ENCODE measurements at places on chromosomes 5 and 9.

GRCh38 chr9:89805571-89806292 is 200.9 kb downstream of the GADD45G start:
- no peak for DNase-seq

DNA sequence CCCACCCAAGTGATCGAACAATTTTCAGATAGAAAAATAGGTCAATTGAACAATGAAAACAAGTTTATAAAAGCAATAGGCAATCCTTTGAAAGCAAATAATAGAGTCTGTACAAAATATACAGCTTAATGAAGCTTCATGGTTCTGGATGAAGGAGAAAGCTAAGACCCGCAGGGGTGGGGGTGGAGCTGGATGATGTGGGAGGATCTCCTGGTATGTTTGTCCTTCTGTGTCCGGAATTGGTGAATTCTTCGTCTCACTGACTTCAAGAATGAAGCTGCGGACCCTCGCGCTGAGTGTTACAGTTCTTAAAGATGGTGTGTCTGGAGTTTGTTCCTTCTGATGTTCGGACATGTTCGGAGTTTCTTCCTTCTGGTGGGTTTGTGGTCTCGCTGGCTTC is 149.9 kb downstream of the NXNL2 start:
- DNase-seq = no peak

DNA sequence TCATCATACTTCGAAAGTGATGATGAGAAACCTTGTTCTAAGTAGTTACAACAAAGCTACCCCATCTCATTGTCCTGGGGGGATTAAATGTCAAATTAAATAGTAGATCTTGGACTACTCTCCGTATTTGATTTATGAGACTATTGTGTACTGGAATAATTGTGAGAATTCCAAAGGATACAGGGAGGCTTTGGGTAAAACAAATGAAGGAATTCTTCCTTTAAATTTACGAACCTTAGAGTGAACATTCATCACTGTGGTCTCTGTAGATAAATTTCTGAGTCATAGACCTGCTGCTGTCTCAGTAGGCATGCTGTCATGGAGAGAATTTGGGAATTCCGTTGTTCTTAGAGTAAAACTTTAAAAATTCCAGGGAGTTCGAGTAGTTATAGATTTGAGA is 836.2 kb downstream of the DNAH5 start:
- DNase-seq = no peak

GRCh38 chr9:71662082-71662481 is 106.2 kb downstream of the CEMIP2 start:
- no peak for DNase-seq

GRCh38 chr5:173554038-173554955 is 62.2 kb downstream of the BOD1 start:
- no peak for DNase-seq

DNA sequence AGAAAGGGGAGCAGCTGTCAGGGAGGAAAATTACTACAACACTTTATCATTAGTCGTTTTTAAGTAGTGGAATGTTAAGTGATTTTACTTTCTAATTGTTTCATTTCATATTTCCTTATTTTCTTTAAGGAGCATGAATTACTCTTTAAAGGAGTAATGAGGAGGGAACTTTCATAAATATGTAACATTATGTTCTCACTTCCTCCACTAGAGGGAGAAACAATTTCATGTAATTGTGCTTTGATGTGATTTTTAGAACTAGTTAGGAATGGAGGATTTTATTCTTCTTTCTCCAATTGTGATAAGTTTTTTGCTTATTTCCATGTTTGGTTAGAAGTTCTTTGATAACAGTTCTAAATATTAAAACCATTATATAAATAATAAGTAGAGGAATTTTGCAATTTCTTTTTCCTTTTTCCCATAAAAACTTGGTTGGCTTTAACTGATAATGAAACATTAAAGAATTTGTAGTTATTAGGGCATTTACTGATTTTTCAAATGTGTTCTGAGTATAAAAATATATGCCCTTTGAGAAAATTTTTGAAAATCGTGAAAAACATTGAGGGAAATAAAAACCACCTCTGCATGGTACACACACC is 25.6 kb downstream of the CEP78 start:
- DNase-seq = no peak

DNA sequence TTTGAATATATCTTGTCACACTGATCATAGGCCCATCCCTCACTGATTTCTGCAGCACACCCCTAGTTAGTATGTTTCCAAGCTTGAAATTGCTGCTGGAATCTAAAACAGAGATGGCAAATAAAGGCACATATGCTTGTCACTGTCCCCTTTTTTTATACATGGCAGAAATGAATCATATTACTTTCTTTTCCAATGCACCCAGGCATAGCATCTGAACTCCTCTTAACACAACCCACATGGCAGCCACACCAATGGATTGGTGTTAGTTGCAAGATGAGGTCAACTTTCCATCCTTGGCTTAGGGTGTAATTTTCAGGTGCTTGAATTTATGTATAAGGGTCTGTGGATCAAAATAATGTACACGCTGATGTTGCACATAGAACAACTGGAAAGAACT is 473.8 kb upstream of the ZNF608 start:
- DNase-seq = no peak

DNA sequence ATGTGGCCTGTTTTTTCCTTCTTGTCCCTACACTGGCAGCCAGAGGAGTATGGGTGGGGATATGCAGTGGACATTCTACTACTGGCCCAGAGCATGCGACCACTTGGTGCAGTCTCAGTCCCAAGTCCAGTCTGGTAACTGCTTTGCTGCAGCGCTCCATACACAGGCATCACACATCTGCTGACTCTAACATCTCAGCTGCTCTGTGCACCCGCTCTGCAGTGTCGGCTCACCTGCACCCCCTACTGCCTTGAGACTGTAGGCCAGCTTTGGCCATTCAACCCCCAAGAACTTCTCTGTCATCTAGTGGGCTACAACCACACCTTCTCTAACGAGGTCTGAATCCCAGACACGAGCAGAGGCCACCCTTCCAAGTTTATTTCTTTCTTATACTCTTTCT is 46.4 kb upstream of the SLCO6A1 start:
- DNase-seq = no peak

GRCh38 chr5:135034963-135035677 is 1.1 kb upstream of the PITX1 start:
- DNase-seq = no peak

DNA sequence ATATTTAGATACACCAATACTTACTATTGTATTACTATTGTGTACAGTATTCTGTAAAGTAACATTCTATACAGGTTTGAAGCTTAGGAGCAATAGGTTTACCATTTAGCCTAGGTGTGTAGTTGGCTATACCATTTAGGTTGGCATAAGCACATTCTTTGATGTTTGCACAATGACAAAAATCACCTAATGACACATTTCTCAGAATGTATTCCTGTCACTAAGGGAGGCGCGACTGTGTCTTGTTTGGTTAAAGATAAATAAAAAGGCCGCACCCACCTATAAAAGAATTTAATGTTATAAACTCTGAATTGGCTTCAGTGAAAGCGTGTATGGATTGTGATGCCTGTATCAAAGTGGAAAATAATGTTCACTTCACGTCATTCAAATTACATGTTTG is 1815.4 kb upstream of the CDH6 start:
- no peak for DNase-seq

GRCh38 chr5:116573702-116574366 is 789 bp downstream of the SEMA6A start:
- DNase-seq = no peak

DNA sequence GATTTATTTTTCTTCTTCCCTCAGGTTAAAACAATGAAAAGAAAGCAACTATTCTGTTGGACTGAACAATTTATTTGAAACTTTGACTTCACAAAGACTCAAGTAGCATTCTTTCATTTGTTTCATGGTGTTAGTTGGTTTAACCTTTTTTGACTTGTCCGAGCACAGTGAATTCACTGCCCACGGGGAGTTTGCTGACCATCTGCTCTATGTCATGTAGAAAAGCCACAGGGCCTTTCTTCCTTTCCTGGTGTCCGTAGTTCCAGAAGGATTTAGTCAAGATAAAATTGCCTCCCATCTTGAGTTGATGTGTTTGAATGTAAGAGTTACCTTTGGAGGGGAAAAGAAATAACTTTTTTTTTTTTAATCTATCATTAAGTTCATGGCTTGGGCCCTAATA is 55.1 kb upstream of the ZNF608 start:
- no peak for DNase-seq

DNA sequence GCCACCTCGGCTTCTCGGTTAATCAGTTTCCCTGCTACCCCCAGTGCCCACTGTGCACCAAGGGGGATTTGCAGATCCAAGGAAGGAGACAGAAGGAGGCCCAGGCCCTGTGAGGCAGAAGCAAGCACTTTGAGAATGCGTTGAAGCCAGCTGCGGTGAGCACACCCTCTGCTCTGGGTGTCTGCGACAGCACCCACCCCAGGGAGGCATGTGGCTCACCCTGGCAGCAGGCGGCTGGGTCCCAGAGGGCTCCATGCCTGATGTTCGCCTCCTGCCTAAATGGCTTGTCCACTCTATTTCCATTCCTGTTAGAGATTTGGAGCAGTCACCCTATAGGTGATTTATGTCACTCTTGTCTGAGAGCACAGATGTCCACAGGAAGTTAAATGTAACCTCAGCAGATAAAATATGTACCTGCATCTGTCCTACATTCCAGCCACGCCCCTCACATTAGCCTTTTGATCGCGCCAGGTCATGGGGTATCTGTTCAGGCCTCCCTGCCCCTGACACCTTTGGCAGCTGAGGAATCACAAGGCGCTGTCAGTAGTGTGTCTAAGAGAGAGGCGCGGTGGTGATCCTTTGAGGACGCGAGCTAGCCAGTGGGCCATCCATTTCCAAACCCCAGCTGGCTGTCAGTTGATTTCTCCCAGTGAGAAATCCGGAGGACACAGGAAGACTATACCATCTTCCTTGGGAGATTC is 28.1 kb downstream of the PTGES2 start:
- DNase-seq = no peak

GRCh38 chr9:129385211-129385934 is 207.3 kb upstream of the IER5L start:
- no peak for DNase-seq

DNA sequence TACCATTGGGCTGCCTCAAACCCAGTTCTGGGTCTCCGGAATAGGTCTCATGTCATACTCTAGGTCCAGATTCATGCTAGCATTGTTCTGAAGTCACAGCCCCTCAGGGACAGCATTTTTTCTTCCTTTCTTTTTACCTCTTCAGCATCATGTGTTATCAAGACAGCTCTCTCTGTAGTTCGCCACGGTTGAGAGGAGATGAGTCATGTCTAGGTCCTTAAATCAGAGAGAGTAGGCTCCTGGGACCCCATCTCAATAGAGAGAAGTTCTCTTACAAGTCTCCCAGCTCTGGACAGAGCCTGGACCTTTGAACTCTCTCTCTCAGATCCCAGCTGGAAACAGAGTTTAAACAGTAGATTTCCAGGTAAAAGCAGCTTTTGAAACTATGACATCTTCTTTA is 332.4 kb upstream of the CD180 start:
- DNase-seq = no peak

DNA sequence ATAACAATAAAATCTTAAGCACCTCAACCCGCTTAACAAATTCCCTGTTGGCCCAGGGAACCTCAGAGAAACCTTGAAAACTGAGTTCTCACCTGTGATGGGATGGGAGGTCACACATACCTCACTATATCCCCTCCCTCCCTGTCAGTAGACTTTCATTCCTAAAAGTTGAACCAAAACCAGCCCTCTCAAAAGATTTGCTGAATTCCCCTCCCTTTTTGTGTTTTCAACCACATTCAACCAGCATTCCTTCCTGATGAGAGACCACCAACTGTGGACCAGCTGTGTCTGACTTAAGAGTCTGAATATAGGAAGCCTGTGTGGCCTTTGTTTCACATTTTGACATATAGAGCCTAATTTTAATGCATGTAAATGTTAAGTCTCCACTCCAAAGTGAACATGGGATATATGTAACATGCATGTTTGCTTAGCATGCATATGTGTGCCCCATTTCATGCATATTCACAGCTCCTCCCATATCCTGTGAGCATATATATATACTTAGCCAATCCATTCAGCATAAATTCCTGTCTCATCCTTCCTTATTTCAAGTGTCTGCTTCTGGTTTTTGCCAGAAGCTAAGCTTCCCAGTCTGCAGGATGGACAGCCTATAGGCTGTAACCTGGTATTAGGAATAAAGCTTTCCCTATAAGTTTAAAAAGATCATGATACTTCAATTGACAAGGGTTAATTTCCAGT is 604.6 kb downstream of the PTPRD start:
- no peak for DNase-seq

DNA sequence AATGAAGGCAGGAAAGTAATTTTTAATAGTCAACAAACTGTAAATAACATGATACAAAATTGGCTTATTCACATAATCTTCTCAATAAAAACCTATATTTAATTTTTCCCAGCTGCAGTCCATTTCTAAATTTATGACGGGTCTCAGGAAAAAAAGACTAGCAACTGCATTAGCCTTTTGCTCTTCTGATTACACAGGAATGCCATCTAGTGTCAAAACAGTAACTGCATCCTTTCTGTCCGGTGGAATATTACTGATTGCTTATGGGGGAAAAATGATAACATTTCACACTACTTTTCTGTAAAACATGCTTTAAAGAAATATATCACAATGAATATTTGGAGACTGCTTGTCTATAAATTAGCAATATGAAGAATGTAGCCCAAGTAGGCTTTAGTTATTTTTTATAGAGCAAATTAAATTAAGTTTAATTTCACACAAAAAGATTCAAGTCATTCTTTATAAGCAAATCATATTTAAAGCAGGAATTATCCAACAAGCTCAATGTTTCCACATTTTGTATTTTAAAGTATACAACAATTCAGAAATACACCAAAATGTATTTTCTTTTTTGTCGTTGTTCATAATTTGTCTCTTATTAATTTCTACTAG is 534.7 kb downstream of the CDH10 start:
- no peak for DNase-seq

DNA sequence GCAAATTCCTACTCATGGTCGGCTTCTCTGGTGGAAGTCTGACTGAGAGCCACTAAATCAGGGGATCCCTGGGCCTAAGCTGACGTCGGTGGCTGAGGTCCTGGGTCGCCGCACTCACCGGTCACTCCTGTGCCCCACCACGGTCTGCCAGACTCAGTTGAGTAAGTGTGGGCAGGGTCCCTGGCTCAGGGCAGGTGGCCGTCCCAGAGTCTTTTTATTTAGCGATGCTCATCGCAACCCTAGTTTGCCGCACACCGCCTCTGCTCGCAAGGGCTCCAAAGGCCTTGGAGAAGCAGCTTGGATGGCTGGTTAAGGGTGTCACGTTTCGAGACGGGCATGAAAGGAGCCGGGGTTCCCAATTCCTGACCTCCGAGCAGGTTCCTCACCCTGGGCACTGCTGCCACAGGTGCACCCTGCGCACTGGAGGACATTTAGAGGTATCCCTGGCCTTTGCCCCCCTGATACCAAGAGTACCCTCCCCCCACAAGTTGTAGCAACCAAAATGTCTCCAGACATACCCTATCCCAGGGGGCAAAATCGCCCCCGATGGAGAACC is 59.9 kb downstream of the NSUN2 start:
- DNase-seq = no peak

- DNase-seq = no peak
Measured at GRCh38 chr5:34535944-34536623, 120.0 kb upstream of the RAI14 start.
